ENCODE measurements at places on chromosomes 6 and 20.
A peak's percentile ranks its signal among the peaks of the same experiment; 100 is the strongest.

- DNase-seq, result no peak
Measured at GRCh38 chr6:133432021-133432989, 191.1 kb downstream of the EYA4 start.

- no peak for DNase-seq
Measured at GRCh38 chr6:136171231-136171630, 78.9 kb downstream of the MTFR2 start.

GRCh38 chr6:58073263-58073662 lies 755.8 kb downstream of the PRIM2 start:
- DNase-seq, result no peak

- no peak for DNase-seq
Measured at GRCh38 chr20:64121586-64121985, 14.2 kb upstream of the NPBWR2 start.

DNA sequence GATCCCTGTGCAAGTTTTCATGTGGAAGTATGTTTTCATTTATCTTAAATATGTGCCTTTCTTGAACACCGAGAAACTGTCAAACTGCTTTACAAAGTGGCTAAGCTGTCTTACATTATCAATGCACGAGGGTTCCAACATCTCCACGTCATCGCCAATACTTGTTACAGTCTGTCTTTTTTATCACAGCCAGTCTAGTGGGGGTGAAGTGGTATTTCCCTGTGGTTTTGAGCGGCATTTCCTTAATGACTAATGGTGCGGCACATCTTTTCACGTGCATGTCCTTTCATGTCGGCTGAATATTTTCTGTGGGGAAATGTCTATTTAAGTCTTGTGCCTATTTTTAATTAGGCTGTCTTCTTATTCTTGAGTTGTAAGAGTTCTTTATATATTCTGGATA lies 280.4 kb downstream of the FOXC1 start:
- DNase-seq, result no peak

DNA sequence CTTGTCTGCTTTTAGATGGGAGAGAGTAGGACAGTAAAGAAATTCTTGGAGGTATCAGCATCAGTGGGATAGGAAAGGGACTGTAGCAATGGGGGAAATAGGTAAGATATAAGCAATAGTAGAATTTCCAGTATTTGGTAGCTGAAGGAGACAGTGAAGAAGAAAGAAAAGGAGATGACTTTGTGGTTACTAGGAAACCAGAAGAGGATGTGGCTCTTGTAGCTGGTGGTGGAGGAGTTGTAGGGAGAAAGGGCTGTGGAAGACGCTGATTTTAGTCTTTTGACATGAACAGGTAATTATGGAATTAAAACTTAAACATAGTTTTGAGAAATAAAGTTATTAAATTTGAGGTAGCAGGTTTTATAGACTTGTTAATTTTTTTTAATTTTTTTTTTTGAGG lies 26.1 kb downstream of the SH3BGRL2 start:
- DNase-seq, result no peak

DNA sequence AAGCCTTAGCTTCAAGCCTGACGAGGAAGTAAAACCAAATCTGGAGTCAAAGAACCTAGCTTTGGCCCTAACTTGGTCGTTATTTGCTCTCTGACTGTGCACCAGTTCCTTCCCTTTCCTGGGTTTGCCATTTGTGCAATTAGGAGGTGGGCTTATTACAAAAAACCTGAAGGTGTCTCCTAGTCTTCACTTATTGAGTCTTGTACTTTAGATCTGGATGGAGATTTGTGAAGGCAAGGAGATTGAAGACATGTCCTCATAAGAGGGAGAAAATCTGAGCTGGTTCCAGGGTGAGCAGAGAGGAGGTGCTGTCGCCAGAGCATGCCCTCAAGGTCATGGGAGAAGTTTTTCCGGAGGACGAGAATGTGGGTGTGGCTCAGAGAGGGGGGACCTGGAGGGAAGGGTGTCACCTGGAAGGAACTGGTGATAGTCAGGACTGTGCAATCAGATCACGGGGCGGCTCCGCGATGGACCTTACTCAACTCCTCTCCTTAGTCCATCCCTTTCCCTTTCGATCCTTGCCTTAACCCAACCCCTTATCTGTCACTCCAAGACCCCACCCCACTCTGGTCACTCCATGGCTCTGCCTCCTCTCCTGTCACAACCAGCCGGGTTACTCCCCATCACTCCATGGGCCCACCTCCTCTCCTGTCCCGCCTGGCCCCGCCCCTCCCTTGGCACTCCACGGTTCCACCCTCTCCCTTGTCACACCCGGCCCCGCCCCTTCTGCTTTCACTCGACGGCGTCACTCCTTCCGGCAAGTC lies 588 bp upstream of the ACSS2 start:
- DNase-seq, result no peak

DNA sequence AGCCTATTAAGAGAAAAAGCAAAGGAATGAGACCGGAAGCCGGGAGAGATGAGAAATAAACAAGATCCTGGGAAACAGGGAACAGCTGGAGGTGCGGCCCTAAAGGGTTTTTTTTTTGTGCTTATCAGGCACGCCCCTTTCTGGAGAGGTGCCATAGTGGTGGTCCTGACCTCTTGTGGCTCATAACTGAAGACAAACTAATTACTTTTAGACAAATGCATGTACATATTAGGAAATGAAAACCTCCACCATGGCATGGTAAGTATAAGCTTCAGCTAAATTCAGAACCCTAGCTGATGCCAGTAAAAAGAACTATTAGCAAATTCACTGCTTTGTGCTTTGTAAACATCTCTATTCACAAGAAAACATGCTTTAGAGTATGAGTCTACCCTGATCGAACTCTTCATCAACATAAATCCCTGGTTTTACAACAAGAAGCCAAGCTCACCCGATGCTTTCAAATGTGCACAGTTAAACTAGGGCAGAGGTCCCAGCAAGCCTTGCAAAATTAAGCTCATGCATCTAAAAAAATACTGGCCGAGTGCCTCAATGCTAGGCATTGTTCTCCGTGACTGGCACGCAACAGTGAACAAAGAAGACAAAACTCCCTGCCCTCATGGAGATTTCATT lies 96.4 kb upstream of the MRPS10 start:
- DNase-seq, result no peak

DNA sequence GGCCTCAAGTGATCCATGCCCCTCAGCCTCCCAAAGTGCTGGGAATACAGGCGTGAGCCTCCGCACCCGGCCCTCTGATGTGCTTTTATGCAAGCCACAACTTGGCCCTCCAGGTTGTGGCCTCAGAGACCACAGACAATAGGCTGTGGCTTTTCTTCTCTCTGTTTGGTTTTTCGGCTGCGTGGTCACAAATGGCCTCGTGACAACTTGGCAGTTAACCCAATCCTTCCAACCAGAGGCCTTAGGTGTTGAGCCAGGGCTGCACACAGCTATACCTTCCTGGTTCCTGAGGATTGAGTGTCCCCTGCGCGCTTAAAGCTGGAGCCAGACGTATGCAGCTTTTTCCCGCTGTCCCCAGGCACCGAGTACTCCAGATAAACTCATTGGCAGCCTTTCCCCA lies 6.3 kb upstream of the TGM3 start:
- peak; percentile 12 for DNase-seq

- DNase-seq, result no peak
Measured at GRCh38 chr20:12927489-12927888, 81.3 kb upstream of the SPTLC3 start.

GRCh38 chr6:150697515-150697914 lies 97.8 kb downstream of the PLEKHG1 start:
- no peak for DNase-seq

GRCh38 chr6:162817196-162817595 lies 89.4 kb downstream of the PACRG start:
- no peak for DNase-seq

DNA sequence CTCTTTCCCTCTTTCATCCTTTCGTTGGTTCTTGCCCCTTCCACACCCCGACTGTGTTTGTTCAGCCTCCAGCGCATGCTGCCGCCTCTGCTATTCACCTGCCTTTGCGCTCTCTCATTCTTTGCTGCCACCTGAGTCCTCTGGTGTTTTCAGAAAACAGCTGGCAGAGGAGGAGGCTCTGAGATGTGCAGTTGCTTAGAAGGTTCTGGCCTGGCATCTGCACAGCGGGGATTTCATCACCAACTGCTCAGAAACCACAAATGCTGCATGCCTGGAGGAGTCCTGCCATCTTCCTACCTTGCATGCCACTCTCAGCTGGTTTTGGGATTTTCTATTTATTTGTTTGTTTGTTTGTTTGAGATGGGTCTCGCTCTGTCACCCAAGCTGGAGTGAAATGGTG lies 39.2 kb upstream of the CLDN20 start:
- DNase-seq, result no peak

DNA sequence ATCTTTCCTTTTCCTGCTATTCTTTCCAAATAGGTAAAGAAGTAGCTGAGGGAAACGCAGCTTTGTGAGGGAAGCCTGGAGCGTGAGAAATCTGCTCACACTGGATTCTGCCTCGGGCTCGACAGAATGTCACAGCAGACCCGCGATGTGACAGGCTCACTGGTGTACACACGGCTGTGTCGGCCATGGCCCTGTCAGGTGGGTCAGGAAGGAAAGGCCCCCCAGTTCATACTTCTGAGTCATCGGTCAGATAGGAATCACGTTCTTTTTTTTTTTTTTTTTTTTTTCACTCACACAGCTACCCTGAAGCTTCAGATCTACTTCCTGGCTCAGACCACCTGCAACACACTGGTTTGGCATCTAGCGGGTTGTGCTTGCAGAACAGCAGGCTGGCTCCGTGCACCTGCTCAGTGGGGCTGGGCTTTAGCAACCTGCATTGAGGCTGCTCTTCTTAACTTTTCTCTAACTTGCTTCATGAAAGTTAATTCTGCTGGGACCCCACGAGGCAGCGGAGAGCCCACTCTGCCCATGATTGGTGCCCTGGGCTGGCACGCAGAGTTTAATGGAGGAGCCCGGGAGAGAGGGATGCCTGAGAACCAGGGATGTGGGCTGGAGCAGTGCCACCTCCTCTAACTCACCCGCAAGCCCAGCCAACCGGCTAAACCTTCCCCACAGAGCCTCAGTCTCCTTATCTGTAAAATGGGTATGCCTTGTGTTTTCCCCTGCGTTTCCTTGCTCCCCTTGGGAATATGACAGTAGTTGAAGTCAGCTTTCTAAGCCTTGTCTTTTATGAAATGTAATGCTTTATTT lies 61.5 kb upstream of the FNDC1 start:
- DNase-seq, result peak; percentile 27

GRCh38 chr6:170206317-170206621 lies 84.6 kb downstream of the DLL1 start:
- DNase-seq, result no peak

DNA sequence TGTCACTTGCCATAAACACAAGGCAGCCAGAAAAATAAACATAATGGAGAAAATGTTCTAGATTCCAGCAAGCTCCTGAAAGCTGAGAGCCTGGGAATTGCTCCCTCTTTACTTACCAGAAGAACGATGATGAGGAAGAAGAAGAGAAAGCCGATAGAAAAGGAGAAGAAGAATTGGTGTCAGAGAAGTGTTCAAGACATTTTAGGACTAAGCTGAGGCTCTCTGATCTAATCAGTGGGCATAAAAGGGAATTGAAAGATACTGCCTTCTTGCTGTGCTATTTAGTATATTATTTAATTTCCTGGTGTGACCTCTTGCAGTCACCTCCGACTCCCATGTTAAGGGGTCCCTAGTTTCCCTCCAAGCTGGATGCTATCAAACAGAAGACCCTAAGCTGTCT lies 316.6 kb upstream of the JARID2 start:
- DNase-seq, result no peak

GRCh38 chr20:9200620-9201019 lies 131.7 kb downstream of the PLCB4 start:
- DNase-seq, result no peak

DNA sequence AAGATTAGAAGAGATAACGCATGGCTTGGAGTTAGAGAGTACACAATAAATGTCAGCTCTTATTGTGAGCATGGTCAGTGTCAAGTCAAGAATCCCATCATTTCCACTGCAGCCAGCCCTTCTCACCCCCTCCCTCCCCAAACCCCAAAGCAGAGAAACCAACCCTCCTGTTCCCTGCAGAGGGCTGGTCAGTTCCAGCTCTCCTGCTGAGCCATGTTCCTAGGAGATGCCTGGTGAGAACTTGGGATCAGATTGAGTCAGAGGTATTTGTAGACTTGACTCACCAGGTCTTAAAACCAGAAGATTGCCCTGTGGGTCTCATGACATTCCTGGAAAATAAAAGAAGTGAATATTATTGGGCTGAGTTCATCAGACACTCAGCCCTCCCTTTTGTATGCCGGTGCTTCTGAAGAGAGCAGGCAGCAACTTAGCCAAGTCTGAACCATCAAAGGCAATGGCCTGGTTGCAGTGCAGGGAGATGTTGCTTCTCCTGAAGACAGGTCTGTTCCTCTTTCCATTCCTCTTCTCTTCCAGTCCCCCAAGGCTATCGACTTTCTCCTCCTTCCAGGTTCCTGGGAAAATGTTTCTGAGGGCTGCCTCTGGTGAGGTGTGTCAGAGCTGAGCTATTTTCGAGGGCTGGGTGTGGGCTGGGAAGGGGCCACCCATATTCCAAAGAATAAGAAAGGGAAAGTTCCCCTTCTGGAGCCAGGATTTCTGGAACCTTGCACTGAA lies 278.2 kb upstream of the SUPT3H start:
- no peak for DNase-seq

- peak; percentile 47 for DNase-seq
Measured at GRCh38 chr20:44736170-44737021, 9.3 kb upstream of the KCNK15 start.

DNA sequence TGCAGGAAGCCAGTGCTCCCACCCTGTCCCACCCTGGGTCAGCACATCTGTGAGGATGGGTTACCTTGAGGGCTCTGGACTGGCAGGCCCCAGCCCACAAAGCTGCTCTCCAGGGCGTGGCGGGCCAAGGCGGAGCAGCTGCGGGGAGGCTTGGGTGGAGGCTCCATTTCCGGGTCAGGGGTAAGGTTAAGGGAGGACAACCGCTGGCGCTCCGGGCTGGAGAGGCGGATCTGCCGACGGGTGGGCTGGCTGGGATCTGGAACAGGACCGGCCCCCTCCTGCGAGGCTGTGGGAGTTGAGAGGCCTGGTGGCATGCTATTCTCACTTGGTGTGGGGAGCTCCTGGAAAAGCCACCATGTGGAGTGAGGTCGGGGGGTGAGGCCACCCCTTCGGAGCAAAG lies 5.5 kb downstream of the SMPD2 start:
- DNase-seq, result no peak

DNA sequence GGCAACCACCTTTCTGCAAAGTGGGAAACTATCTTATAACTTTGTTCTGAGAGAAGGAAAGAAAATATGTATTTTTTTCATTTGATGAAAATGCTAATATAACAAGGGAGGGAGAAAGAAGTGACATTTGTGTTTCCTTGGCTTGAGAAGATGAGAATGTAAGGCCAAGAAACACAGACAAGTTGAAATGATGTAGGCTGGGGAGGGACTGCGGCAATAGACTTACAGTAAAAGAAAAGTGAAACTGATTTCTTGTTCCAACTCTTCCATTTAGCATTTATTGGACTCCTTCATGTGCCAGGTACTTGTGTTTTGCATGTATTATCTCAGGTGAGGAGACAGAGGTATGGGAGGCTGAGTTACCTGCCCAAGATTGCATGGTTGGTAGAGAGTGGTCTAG lies 130.9 kb downstream of the CARMIL1 start:
- no peak for DNase-seq

- no peak for DNase-seq
Measured at GRCh38 chr6:142857233-142857761, 87.7 kb downstream of the HIVEP2 start.
